Brain microvascular endothelial cell (primary cell): ENCODE measurements at places on chromosomes 1 and 21.

- DNase-seq, result no peak
Observed at GRCh38 chr1:59915516-59915915, 11.1 kb downstream of the CYP2J2 start.

DNA sequence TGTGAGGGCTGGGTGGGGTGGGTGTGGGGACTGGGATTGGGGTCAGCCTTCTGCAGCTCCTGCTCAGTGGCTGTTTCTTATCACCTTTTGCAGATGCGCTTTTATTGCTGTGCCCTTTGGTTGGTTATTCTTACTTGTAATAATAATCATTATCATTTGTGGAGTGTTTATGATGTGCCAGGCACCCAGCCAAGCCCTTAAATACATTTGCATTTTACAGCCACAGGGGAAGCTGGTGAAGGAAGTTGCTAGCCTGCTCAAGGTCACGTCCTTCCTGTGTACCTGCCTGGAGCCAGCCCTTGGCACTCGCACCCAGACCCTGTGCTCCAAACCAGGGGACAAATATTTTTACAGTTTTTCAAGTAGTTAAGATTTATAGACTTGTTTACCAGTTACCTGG is 144.0 kb downstream of the PGBD5 start:
- DNase-seq, result no peak

- no peak for DNase-seq
Observed at GRCh38 chr1:54601730-54602129, 21.6 kb downstream of the FAM151A start.

DNA sequence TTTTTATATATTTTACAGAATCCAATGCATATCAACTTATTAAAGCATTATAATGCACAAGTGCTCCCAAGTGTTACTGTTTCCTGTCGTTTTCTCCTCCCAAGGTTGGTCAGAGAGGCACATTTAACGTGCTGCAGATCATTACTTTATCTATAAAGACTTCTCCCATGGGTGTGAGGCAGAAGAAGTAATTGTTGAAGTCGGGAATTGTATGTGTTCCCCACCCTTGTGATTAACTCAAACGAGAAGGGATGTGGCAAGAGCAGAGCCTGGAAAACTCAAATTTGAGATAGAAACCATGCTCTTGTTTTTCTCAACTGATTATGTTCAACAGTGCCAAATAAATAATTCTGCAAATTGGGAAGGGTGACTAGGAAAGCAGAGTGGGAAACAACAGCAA is 412.5 kb upstream of the ADAMTS5 start:
- DNase-seq, result no peak

DNA sequence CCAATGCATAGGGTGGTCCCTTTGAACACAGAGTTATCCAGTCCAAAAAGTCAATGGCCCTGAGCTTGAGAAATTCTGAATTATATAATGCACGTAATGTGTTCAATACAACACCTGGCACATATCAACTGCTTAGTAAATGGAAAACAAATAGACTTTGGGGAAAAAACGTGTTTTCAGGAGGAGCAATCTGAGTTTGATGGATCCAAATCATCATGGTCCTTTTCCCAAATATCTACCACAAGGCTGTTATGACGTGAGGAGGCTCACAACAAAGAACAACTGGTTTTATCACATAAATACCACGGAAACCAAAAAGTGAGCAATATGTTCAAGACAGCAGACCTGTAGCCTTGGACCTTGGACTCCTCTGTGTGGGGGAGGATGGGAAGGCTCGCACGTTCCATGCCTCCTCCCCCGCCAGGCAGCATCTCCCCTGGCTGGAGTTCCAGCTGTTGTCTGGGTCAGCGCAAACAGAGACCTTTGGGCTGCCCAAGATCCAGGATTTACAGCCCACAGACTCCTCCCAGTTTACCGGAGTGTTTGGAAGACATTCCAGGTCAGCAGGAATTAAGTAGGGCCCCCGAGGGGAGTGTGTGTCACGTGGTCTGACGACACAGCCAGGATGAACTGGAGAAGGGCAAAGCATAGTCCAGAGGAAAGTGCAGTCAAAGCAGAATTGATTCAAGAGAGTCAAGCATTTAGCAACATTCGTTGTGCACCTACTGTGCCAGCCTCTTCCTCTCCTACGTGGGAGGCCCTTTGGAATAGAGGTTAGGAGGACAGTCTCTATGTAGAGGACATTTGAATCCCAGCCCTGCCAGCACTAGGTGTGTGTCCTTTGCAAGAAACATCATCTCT is 32.2 kb upstream of the MED18 start:
- no peak for DNase-seq

DNA sequence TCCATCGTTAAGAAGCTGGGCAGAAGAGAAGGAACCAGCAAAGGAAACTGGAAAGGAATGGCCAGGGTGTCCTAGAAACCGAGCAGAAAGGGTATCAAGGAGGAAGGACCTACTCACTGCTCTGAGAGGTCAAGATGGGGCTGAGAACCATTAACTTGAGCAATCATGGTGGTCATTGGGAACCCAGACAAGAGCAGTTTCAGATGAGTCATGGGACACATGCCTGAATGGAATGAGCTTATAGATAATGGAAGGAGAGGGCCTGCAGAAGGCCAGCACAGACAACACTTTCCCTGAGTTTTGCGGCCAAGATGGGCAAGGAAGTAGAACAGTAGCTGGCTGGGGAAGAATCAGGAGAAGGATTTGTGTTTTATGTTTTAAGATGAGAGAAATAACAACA is 383.2 kb downstream of the KIF26B start:
- peak; percentile 47 for DNase-seq

DNA sequence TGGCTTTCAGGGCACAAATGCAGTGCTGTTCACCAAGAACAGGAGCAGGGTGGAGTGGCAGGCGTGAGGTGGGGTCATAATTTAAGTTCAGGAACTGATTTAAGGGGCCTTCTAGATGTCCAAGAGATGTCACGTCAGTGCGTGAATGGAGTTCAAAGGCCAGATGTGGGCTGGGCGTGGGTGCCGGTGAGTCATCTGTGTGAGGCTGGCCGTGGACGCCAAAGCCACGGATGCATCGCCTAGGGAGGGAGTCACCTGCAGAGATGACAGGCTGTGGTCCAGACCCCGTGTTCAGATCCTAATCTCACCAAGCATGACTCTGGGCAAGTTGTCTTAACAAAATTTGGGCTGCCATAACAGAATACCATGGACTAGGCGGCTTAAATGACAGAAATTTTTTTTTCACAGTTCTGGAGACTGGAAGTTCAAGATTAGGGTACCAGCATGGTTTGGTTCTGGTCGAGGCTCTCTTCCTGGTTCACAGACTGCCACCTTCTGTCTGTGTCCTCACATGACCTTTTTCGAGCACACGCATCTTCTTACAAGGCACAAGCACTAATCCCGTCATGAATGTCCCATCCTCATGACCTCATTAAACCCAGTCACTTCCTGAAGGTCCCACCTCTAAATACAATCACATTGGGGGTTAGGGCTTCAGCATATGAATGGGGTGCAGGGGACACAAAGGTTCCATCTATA is 109.6 kb downstream of the PRDM2 start:
- no peak for DNase-seq

DNA sequence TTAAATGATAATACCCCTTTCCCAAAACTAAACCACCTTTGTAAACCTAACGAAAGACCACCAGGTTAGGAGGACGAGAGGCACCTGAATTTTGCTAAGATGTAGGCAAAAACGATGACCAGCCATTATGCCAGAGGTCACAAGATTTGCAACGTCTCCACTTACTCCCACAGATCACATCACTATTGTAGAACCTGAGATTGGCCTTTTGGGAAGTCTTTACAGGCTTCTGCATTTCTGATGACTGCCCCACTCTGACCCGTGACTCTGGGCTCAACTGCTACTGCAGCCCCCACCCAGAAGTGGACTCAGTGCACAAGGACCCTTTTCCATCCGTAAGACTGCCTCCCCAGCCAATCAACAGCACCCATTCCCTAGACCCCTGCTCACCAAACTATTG is 36.4 kb upstream of the COL6A2 start:
- DNase-seq, result no peak

GRCh38 chr1:100343897-100344296 is 8.4 kb upstream of the CDC14A start:
- no peak for DNase-seq
